ENCODE measurements at places on chromosomes 16 and 17.
A peak's percentile ranks its signal among the peaks of the same experiment; 100 is the strongest.

DNA sequence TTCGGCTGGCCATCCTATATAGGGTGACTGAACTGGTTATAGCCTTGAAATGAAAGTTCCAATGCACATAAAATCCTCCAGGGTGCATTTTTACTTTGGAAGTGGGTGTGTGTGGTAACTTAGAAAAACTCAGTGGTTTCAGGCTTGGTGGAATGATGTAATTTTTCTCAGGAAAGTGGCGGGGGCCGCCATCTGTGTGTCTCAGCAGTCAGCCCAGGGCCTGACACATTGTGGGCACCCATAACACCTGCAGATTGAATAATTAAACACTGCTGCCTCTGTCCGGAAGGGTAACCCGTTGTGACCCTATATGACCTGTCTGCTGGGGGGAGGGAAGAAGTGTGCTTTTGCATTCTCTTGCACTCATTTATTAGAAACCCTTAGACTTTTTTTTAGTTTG lies 2.2 kb upstream of the PDP2 start:
- no peak for DNase-seq

- DNase-seq, result peak; percentile 35
Measured at GRCh38 chr16:31395647-31396046, 2.5 kb downstream of the ITGAD start.

- DNase-seq, result no peak
Measured at GRCh38 chr16:24255456-24256371, at the start of gene CACNG3. Gene CACNG3, plus strand, starts transcription at chr16:24256335. Its CDS starts 420 bp downstream, at chr16:24256755.

DNA sequence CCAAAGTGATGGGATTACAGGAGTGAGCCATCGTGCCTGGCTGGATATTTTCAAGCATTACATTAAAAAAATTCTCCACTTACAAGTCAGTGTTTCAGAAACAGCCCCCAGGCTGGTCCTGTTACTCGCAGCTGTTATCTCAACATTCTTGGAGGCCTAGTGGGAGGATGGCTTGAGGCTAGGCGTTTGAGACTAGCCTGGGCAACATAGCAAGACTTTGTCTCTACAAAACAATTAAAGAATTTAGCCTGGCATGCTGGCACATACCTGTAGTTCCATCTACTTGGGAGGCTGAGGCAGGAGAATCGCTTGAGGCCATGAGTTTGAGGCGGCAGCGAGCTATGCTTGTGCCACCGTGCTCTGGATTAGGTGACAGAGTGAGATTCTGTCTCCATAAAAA lies 26.5 kb upstream of the SPNS3 start:
- DNase-seq, result no peak

GRCh38 chr16:29154676-29155121 lies 169.8 kb downstream of the LAT start:
- DNase-seq, result no peak

DNA sequence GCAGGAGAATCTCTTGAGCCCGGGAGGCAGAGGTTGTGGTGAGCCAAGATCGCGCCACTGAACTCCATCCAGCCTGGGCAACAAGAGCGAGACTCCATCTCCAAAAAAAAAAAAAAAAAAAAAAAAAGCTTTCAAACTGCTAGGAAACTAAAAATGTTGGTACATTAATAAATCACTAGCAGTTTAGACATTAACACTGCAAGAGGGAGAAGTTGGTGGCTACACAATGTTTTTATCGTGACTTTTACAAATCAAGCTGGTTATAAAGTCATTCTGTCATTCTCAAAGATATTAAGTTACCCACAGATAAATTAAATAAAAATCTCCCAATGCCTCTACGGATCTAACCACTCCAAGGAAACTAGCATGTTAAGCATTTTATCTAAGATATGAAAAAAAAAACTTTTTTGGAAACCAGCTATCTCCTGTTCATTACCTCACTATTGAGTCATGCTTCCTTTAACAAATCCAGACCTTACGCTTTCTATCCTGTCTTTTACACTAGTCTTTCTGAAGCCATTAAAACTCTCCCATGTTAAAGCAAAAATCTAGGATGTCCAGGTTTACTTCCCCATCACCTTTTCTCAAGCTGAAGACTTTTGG lies 85.9 kb upstream of the SMURF2 start:
- DNase-seq, result no peak

GRCh38 chr17:75110234-75110937 lies 617 bp downstream of the ARMC7 start:
- DNase-seq, result no peak

DNA sequence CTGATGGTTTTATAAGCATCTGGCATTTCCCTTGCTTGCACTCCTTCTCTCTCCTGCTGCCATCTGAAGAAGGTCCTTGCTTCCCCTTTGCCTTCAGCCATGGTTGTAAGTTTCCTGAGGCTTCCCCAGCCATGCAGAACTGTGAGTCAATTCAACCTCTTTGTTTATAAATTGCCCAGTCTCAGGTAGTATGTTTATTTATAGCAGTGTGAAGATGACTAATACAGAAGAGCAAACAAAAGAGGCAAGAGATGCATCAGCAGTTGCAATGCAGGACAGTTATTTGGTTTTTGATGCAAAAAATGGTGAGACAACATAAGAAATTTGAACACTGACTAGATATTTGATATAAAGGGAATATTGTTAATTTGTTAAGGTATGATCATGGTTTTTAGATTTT lies 16.8 kb downstream of the TMEM100 start:
- no peak for DNase-seq

DNA sequence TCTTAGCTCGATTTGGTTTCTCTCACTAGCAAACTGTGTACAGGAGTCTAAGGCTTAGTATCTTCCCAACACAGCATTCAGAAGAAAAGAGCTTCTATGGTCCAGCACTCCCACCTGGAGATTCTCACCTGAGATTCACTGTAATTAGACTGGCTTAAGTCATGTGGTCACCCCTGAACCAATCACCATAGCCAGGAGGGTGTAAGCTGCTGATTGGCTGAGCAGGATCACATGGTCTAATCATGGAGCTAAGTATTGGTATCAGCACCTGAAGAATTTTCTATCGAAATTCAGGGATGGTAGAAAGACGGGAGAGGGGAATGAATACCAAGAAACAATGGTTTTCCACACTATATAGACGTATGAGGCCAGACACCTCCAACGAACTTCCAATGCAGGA lies 359.8 kb upstream of the ERCC4 start:
- DNase-seq, result no peak

GRCh38 chr17:50608700-50609379 lies 25.8 kb upstream of the ABCC3 start:
- DNase-seq, result no peak

GRCh38 chr17:54307351-54307750 lies 484.6 kb downstream of the KIF2B start:
- no peak for DNase-seq

DNA sequence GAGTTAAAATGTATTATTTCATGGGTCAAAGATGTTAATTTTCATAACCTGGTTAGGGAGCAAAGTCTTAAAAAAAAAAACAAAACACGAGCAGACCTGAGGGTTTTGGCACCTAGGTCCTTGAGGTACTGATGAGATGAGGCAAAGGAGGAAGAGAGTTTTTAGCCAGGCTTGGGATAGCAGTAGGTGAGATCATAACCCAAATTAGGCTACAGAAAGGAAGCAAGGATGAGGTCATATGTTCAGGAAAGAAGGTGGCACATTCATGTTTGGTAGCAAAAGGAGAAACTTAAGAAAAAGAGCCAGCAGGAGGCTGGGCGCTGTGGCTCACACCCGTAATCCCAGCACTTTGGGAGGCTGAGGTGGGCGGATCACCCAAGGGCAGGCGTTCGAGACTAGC lies 2.8 kb downstream of the ATXN1L start:
- no peak for DNase-seq

GRCh38 chr16:88381820-88382451 lies 823 bp upstream of the ZNF469 start:
- no peak for DNase-seq

DNA sequence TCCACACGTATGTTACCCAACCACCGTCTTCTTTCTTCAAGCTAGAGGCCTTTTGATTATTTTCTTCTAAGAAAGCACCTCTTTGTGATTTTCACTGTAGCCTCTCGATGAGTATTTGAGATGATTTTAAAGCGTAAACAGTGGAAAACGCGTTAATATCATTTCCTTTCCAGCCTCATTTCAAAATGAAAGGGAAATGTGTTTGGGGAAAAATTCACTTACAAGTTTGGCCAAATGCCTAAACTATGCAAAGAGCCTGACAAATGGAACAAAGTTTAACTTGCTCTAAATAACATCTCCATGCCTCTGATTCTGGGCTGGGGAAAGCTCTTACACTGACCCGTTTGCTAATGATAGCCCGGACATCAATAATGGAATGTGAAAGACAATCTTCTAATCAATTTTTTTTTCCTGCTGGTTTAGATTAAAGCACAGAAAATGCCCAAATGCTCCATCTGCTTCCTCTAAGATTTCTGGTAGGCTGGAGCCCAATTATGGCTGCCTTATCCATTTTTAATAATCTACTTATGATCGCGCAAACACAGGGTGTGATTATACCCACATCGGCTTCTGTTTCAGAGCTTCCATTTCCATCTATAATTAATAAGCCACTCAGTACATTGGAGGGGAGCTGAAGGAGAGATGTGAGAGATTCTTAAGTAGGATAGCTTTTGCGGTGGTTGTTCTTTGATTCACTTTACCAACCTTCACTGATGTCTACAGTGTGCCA lies 43.5 kb downstream of the HS3ST2 start:
- DNase-seq, result no peak

DNA sequence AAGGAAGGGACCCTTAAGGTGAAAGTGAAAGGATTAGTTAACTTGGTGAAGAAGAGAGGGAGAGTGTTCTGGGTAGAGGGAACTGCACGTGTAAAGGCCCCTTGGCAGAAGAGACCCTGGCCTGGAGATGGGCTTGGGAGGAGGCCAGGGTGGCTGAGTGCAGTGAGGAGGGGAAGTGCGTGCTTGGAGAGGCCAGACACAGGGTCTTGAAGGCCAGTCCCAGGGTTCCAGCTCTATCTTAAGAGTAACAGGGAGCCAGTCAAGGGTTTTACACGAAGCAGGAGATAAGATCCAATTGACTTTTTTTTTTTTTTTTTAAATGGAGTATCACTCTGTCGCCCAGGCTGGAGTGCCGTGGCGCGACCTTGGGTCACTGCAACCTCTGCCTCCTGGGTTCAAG lies 15.2 kb upstream of the DOK4 start:
- DNase-seq, result no peak

- no peak for DNase-seq
Measured at GRCh38 chr16:16150117-16150877, 73.0 kb downstream of the ABCC6 start.

- no peak for DNase-seq
Measured at GRCh38 chr17:78705071-78705470, 77.0 kb downstream of the CYTH1 start.

GRCh38 chr16:87698241-87698640 lies 67.5 kb downstream of the KLHDC4 start:
- DNase-seq, result no peak

GRCh38 chr16:54211203-54211602 lies 75.4 kb downstream of the IRX3 start:
- no peak for DNase-seq

DNA sequence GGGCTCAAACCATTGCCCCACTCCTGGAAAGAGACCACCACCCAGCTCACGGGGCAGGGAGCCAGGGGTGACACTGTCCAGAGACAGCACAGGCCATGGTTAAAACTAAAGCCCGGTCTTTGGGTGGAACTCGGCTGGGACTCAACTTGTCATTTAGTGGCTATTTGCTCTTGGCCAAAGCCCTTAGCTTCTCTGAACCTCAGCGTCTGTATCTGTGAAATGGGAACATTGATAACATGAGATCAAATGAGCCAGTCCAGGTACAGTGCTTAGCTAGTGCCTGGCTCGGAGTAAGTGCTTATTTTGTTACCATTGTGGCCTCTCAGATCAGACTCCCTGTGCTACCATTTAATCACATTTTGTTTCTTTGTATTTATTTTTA lies 48.5 kb downstream of the RTN4RL1 start:
- DNase-seq, result no peak

DNA sequence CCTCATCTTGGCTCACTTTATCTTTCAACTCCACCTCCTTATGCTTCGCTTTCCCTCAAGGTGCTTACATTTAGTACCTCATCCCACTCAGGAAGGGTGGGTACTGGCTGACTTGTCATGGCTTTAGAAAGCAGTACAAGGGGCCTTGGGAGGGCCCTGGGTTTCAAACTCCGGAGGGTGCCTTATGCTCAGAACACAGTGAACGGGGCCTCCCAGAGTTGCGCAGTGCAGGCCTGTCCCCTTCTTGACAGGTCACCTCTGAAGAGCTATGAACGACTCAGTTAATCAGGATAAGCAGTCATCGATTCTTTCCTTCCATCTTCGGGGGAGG lies 6.0 kb downstream of the COG1 start:
- DNase-seq, result no peak

DNA sequence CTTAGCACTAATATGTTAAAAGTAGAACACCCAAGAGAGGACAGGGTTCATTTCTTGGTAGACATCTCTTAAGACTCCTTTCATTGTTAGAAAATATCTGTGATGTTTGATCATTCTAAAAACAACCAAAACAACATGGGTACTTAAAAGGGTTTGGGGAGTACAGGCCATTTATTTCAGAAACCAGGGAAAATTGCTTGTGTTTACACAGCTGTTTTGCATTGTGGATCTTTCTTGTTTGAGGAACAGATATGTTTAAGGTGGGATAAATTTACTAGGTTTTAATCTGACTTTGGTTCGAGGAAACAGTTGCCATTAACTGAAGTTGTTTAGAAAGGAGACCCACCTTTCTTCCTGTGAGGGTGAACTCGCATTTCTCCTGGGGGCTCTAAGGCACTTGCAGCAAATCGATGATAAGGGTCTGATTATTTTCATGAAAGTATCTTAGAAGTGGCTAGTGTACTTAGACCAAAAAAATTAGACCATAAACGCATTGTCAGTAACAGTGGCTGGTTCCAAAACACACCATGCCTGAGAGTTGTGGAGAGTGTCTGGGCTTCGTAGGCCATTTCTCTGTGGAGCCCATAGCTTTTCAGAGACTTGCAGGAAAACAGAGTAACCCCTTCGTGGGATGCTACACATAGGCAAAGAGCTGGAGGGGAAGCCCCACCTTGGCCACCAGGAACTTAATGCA lies 17.6 kb downstream of the CLUAP1 start:
- no peak for DNase-seq

GRCh38 chr16:11143372-11144035 lies 112.5 kb downstream of the SOCS1 start:
- no peak for DNase-seq

- peak; percentile 80 for DNase-seq
Measured at GRCh38 chr16:84013787-84014569, 28.6 kb downstream of the SLC38A8 start.

DNA sequence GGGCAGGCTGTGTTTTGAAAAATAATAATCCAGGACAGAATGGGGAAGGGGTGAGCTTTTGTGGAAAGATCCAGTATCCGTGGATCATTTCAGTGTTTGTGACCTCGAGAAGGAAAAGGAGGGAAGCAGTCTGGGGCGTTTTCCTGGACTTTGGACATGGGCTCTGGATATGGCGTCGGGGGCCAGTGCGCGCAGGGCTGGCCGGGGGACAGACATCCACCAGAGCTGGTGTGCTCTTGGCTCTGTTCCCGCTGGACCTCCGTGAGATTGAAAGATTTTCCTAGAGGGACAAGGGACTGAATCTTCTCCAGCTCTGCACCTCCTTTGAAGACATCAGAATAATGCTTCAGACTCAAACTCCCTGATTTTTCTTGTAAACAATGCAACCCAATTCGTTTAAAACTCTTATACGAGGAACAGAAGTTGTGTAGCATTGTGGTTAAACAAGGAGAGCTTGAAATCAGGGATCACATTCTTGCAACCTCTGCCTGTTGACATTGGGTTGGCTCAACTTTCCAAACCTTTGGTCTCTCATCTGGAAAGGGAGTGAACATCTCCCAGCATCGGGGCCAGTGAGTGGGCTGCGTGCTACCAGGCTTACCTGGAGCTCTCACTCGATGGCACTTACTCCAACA lies 75.9 kb downstream of the C16orf95 start:
- DNase-seq, result no peak
